ENCODE measurements at places on chromosomes 2 and 18.

DNA sequence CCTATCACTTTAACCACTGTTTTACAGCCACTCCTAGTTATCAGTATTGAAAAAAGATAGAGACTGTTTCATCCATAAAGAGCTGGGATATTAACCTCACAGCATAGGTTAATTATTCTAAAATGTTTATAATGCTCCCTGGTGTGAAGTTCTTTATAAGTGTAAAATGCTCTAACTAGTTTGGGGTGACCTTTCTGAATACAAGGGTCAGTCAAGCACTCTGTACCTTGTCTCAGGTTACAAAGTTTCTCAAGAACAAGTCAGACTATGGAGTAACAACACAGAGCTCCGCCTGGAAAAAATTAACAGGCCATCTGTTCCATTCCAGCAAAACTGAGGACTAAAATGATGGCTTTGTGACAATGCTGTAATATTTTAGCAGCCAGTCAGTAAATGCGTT, 107.4 kb downstream of the NOL4 start:
- no peak for DNase-seq

DNA sequence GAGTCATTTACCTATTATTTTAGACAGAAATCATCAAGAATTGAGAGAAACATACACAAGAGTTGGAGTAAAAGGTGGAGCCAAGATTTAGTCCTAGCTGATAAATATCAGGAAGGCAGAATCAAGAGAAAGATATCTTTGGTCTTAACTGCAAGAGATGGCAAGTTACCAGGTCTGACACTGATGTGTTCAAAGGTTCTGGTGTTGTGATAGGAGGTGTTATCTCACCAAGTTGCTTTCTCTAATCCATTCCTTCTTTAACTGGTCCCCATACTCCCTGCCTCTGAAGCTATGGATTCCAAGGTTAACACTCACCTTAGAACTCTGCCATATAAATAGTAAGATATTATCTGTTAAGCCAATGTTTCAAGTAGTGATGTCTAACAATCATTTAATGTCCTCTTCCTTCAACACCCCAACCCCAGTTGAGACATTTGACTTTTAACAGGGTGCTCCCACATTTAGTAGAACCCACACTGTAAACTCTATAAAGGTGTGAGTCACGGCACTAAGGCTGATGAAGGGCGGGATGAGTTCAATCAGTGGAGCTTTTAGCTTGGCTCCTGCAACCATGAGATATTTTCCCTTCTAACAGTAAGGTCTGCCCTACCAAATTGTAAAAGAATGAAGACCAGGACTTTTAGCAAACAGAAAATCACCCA, 333.7 kb downstream of the RND3 start:
- DNase-seq: no peak

- DNase-seq: no peak
Measured at GRCh38 chr18:45071956-45072355, 391.3 kb downstream of the SETBP1 start.

DNA sequence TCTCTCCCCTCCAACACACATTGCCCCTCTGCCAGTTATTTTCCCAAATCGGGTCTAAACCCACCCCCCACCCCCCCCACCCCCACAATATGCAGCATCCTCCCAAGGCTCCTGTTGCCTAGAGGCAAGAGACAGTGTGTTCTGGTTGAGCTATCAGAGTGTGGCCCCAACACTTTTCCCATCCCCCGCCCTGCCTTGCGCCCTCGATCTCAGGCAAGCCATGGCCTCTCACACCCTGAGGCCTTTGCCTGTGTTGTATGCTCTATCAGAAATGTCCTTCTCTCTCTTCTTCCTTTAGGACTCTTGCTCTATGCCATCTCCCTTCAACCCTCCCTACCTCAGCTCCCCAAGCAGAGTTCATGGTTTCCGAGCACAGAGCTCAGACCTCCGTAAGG, 9.5 kb upstream of the GRHL1 start:
- DNase-seq: no peak

GRCh38 chr2:156874707-156875106, 382.8 kb upstream of the GALNT5 start:
- DNase-seq: no peak

DNA sequence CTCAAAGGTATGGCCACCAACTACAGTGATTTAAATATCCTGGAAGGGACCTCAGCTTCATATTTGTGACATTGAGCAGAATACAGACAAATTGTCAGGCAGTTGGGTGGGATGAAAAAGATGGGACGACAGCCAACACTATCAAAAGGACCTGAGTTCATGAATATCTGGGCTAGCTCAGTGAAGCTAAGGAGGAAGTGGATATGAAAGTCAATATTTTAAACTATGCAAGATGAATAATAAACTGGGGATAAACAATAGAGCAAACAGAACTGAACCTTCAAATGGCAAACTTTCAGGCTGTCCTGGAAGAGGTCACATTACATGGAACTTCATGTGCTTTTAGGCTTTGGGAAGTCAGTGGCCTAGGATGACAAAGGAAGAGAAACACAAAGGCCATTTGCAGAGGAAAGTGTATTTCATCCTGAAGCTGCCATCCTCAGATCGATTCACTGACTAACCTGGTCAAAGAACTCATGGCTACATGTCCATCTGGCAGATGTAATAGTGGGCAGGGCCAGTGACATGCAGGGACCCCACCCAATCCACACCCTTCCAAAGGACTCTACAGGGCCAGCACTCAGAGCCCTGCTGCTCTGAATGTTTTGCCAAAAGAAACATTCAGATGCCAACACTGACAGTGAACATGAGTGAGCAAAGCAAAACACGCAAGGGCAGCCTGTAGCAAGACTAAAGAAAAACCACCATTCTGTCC, 175.7 kb downstream of the ETAA1 start:
- no peak for DNase-seq

DNA sequence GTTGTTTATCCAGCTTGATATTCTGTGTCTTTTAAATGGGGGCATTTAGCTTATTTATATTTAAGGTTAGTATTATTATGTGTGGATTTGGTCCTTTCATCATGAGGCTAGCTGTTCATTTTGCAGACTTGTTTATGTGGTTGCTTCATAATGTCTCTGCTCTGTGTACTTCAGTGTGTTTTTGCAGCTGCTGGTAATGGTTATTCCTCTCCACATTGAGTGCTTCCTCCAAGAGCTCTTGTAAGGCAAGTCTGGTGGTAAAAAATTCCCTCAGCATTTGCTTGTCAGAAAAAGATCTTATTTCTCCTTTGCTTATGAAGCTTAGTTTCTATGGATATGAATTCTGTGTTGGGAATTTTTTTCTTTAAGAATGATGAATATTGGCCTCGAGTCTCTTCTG, 47.8 kb upstream of the NT5C1B start:
- DNase-seq: no peak

- DNase-seq: no peak
Measured at GRCh38 chr2:217902379-217903141, 100.2 kb downstream of the TNS1 start.
